Thymus (tissue), 14 donors: ENCODE measurements at places on chromosomes 4 and X.

DNA sequence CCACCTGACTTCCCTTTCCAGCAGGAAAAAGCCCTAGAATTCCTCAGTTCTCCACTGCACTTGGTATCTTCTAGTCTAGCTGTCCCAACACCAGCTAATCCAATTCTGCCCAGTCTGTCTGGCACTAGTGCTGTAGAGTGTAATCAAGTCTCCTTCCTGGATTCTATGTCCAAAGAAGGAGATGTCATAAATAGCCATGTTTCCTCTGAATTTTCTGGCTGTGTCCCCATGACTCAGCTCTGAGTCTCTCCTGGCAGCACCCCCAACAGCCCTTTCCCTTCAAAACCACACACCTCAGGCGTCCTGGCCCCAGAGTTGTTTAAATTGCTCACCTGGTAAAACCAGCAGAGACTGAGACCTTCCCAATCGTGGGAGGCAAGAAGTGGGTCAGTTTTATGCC lies 197.2 kb downstream of the GRXCR1 start:
- DNase-seq: no peak
- H3K27me3 ChIP-seq: no peaks in the 10 kb centered on the region
- H3K4me3 ChIP-seq: no peak overlapping the region
- no peak overlapping the region for H3K27ac ChIP-seq

DNA sequence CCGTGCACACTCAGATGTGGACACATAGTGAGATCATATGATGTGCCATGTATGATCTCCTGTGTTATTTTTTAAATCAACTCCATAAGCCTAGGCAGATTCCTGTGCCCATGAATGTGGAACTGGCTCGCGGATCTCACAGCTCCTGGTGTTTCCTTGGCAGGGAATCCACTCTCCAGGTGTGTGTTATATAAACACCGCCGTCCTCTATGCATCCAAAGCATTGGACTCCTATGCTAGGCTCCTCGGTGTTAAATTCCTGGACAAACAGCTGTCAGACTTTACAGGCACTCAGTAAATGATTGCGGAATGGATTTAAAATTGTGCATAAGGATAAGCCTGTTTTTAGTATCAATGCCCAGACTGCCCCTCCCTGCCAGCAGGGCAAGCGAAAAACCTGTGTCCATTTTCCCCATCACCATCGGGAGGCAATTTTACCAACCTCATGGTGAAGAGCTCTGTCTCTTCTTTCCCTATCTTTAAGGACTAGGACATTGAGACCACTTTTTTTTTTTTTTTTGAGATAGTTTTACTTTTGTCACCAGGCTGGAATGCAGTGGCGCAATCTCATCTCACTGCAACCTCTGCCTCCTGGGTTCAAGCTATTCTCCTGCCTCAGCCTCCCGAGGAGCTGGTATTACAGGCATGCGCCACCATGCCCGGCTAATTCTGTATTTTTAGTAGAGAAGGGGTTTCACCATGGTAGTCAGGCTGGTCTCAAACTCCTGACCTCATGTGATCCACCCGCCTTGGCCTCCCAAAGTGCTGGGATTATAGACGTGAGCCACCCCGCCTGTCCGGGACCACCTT lies 23.6 kb upstream of the GPR78 start:
- H3K27me3 ChIP-seq: no peaks in the 10 kb centered on the region
- no peaks in the 10 kb centered on the region for H3K4me1 ChIP-seq
- DNase-seq: no peak

DNA sequence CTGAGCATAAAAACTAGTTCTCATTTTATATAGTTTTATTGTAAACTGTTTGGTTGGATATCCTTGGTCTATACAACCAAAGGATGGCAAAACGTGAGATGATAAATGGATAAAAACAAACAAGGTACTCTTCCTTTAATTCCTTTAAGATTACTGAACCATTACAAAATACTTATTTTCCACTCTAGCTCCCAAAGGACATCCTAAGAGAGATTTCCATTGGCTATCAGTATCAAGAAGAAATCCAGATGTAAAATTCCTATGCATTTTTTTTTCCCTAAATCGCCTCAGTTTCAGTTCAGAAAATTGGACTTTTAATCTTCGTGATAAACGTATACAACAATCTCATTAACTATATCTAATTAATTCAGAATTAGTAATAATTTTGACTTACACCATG lies 2.3 kb downstream of the FBXL5 start:
- DNase-seq: no peak
- H3K4me3 ChIP-seq: no peak overlapping the region
- peaks cover 19% of the 10 kb centered on the region for H3K4me1 ChIP-seq

GRCh38 chrX:20397587-20397986 lies 130.9 kb upstream of the RPS6KA3 start:
- no peak overlapping the region for H3K27ac ChIP-seq
- DNase-seq: no peak
- H3K27me3 ChIP-seq: no peaks in the 10 kb centered on the region
- no peaks in the 10 kb centered on the region for H3K4me1 ChIP-seq

GRCh38 chr4:24057915-24058559 lies 168.2 kb upstream of the PPARGC1A start:
- no peak overlapping the region for H3K4me3 ChIP-seq
- H3K27me3 ChIP-seq: no peaks in the 10 kb centered on the region
- no peaks in the 10 kb centered on the region for H3K4me1 ChIP-seq
- H3K36me3 ChIP-seq: no peaks in the 10 kb centered on the region
- H3K27ac ChIP-seq: no peak overlapping the region
- DNase-seq: no peak

GRCh38 chr4:108303488-108304177 lies 134.9 kb upstream of the LEF1 start:
- no peaks in the 10 kb centered on the region for H3K36me3 ChIP-seq
- peaks cover 20% of the 10 kb centered on the region for H3K4me1 ChIP-seq
- DNase-seq: no peak
- no peak overlapping the region for H3K27ac ChIP-seq
- no peak overlapping the region for H3K4me3 ChIP-seq

DNA sequence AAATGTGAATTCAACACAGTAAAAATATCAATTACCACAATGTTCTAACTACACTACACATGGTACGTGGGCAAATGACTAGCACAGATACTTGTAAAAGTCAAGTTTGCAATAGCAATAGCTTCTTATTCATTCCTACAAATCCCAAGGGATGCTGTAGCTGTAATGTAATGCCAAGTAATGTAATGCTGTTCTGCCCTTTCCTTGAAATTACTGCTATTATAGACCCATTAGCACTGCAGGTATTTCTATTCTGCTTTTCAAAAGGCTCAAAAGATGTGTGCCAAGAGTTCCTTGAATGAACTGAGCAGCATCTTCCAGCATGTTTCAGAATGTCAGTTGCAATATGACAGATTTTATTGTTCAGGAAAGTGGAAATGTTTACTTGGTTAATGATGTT lies 129.9 kb upstream of the BANK1 start:
- no peak overlapping the region for H3K27ac ChIP-seq
- no peaks in the 10 kb centered on the region for H3K36me3 ChIP-seq
- DNase-seq: no peak
- no peaks in the 10 kb centered on the region for H3K27me3 ChIP-seq
- H3K4me3 ChIP-seq: no peak overlapping the region

- H3K27me3 ChIP-seq: no peaks in the 10 kb centered on the region
- H3K36me3 ChIP-seq: peaks cover 19% of the 10 kb centered on the region
- H3K4me3 ChIP-seq: no peak overlapping the region
- H3K27ac ChIP-seq: no peak overlapping the region
- no peak for DNase-seq
Measured at GRCh38 chr4:103111598-103111997, 12.0 kb upstream of the BDH2 start.

DNA sequence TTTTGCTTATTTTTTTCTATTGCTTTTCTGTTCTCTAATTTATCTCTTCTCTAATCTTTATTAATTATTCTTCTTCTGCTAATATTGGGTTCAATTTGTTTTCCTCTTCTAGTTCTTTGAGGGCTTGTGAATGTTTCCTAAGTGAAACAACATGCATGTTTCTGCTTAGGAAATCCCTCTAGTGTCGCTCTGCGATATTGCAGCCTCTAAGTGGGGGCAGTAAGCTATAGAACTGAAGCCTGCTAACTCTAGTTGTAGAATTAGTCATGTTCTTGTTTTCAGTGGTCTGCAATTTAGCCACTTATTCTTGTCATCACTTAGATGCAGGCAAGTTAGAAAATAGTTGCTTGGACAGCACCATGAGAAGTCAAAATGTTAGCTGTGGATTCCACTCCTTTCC lies 222.6 kb downstream of the SPIN4 start:
- no peaks in the 10 kb centered on the region for H3K27me3 ChIP-seq
- H3K27ac ChIP-seq: no peak overlapping the region
- no peaks in the 10 kb centered on the region for H3K36me3 ChIP-seq
- DNase-seq: no peak
- H3K4me3 ChIP-seq: no peak overlapping the region

DNA sequence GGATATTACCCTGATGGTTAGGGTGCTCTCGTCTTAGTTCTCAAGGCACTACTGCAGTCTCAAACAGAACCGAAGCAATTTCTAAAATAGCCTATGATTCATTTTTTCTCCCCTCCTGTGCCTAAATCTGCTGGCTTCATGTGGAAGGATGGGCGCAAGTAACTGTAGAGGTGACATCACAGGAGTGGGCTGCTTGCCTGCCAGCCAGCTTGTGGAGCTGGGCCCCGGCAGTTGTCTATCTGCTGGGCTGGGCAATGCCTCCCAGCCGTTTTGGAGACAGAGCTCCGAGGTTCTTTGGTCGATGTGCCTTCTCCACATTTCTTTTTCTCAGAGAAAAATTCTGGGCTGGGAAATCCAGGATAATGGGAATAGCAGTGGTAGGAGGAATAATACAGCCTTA lies 34.3 kb upstream of the CITED1 start:
- H3K27me3 ChIP-seq: no peaks in the 10 kb centered on the region
- no peak overlapping the region for H3K27ac ChIP-seq
- no peaks in the 10 kb centered on the region for H3K36me3 ChIP-seq
- no peak overlapping the region for H3K4me3 ChIP-seq
- DNase-seq: no peak

DNA sequence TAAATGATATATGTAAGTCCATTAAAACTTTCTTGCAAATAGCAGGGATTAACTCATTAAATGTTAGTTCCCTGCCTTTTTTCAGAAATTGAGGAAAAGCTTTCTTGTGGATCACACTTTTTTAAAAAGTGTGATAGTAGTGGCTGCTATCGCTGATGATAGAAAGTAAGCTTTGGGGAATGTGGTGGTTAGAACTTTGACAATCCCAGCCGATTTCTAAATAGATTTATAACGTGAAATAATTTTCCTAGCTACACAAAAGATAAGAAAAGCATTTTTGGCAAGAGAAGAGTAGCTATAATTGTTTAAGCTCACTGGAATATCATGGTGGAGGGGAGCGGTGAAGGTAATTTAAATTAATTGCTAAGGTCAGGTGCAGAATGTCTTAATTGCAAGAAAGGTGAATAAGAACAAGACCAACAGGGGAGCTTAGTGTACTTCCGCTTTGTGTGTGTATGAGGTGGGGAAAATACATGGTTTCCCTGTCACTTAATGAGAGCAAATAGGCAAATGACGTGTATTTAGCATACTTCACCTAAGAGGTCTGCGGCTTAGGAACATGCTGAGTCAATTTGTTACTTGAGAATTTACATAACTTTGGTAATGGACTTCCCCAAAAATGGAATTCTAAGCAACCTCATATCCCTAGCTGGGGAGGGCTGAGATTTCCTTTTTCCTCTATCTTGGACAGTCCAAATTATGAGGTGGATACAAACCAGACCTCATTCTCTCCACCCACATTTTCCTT lies 11.7 kb upstream of the IL21 start:
- H3K4me3 ChIP-seq: no peak overlapping the region
- no peak for DNase-seq
- no peaks in the 10 kb centered on the region for H3K4me1 ChIP-seq
- H3K36me3 ChIP-seq: no peaks in the 10 kb centered on the region
- H3K27ac ChIP-seq: no peak overlapping the region
- no peaks in the 10 kb centered on the region for H3K27me3 ChIP-seq

GRCh38 chr4:72744103-72744725 lies 175.2 kb upstream of the ADAMTS3 start:
- H3K27me3 ChIP-seq: no peaks in the 10 kb centered on the region
- no peak for DNase-seq
- H3K4me1 ChIP-seq: no peaks in the 10 kb centered on the region
- no peak overlapping the region for H3K27ac ChIP-seq

DNA sequence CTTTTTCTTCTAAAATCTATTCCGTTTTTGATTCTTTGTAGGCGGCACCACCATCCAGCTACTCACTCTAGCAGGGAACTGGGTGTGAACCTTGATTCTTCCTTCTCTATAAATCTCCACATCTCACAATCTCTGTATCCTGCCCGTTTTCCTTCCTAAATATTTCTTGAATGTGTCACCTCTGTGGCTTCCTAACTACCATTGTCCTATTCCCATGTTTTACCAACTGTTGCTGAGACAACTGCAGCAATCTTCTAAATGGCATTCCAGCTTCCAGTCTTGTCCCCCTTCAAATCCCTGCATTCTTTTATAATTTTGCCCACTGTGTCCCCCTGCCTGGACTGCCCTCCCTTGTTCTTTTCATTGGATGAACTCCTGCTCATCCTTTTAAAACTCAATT lies 641.3 kb downstream of the RPA4 start:
- no peaks in the 10 kb centered on the region for H3K36me3 ChIP-seq
- DNase-seq: no peak
- H3K27ac ChIP-seq: no peak overlapping the region

DNA sequence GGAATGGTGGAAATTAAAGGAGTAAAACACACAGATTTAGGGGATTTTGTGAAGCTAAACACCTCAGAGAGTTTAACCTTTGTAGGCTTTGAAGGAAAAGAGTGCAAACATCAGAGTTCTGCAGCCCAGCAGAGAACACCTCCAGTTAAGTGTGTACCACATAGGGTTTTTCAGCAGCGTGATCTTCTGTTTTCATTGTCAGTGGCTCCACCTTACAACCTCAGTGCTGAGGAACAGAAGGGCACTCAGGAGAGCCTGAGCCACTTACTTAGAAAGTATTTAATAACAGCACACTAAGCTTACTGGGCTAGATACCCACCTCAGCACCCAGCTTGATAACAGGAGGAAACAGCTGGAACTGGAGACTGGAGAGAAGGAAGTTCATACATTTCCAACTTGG lies 2.0 kb upstream of the FBXW7 start:
- H3K4me1 ChIP-seq: peaks cover 13% of the 10 kb centered on the region
- no peak overlapping the region for H3K27ac ChIP-seq
- no peak overlapping the region for H3K4me3 ChIP-seq
- peaks cover 17% of the 10 kb centered on the region for H3K36me3 ChIP-seq

DNA sequence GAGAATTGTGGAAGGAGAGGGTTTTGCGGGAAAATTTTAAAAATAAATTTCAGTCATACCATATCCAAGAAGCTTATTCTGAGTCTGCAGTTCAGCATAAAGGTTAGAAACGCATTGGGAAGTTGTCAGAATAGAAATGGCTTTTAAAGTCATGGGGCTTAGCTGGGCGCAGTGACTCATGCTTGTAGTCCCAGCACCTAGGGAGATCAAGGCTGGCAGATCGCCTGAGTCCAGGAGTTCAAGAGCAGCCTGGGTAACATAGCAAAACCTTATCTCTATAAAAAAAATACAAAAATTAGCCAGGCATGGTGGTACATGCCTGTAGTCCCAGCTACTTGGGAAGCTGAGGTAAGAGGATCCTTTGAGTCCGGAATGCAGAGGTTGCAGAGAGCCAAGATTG lies 3.9 kb upstream of the PLA2G12A start:
- H3K4me3 ChIP-seq: no peak overlapping the region
- H3K27ac ChIP-seq: no peak overlapping the region
- H3K36me3 ChIP-seq: no peaks in the 10 kb centered on the region
- no peak for DNase-seq
- peaks cover 6% of the 10 kb centered on the region for H3K27me3 ChIP-seq
